ENCODE measurements at places on chromosomes 6 and 20. TPM values are rescaled to one million over a fixed set of nuclear protein-coding genes. Genes with fewer than 3 reads are reported as not detected.

Gene COL10A1
- total RNA-seq = not detected

Gene KDM1B
- 15.2 TPM for total RNA-seq

Gene MUC21
- not detected for total RNA-seq

Gene METTL24
- total RNA-seq = not detected

Gene DUSP22
- total RNA-seq = 46.9 TPM

Gene PRDM13
- total RNA-seq = not detected

Gene GINS1
- 25.5 TPM for total RNA-seq

Gene ROMO1
- 134 TPM for total RNA-seq

Gene SIRPB1
- 1.4 TPM for total RNA-seq

Gene HAO1
- total RNA-seq = not detected
